ENCODE measurements at places on chromosomes 2 and 18. TPM values are rescaled to one million over a fixed set of nuclear protein-coding genes. Genes with fewer than 3 reads are reported as not detected.

The MAPRE3 gene
- 15.6 TPM for total RNA-seq

The DOCK10 gene
- 23.1 TPM for total RNA-seq

The TBC1D8 gene
- 39.7 TPM for total RNA-seq

The TMEM214 gene
- total RNA-seq, result 56.1 TPM

The SLC9A4 gene
- total RNA-seq, result 0.04 TPM

The SERPINB4 gene
- total RNA-seq, result 0.40 TPM

The STPG4 gene
- not detected for total RNA-seq

DNA sequence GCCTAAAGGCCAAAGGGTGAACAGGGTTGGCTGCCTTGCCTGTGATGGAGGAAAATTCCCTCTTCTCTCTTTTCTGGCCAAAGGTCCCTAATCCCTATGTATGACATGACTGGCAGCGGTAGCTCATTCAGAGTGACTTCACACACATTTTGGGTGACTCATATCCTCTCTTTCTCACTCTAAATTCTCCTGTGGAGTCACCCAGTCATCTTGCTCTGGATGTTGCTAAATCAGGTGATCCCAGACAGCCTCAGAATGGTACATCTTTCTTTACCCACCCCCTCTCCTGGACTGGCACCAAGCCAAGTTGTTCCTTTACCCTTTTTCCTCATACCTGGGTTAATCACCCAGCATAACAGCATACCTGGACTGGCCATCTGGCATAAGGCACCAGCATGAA lies 77.2 kb downstream of the NEURL3 start:
- peak; percentile 98 for DNase-seq

DNA sequence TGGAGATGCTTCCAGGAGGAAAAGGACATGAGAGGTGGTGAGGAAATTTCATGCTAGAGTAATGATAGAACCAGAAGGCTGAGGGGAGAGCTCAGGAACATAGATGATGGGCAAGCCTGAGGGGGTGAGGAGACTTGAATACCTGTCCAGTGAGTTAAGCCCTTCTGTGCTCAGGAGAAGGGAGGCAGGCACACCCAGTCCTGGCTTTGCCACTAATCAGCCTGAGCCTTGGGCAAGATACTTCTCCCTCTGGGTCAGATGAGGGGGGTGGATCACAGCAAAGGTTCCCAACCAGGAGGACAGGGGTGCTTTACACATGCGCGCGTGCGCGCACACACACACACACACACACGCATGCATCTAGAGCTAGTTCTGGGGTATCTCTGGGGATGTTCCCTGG lies 151.6 kb upstream of the MSH6 start:
- peak; percentile 40 for DNase-seq

- no peak for DNase-seq
These were observed 62.7 kb upstream of the NFU1 start for GRCh38 chr2:69499966-69500365.

- DNase-seq, result no peak
These were observed 81.4 kb downstream of the CMPK2 start for GRCh38 chr2:6784291-6784690.

DNA sequence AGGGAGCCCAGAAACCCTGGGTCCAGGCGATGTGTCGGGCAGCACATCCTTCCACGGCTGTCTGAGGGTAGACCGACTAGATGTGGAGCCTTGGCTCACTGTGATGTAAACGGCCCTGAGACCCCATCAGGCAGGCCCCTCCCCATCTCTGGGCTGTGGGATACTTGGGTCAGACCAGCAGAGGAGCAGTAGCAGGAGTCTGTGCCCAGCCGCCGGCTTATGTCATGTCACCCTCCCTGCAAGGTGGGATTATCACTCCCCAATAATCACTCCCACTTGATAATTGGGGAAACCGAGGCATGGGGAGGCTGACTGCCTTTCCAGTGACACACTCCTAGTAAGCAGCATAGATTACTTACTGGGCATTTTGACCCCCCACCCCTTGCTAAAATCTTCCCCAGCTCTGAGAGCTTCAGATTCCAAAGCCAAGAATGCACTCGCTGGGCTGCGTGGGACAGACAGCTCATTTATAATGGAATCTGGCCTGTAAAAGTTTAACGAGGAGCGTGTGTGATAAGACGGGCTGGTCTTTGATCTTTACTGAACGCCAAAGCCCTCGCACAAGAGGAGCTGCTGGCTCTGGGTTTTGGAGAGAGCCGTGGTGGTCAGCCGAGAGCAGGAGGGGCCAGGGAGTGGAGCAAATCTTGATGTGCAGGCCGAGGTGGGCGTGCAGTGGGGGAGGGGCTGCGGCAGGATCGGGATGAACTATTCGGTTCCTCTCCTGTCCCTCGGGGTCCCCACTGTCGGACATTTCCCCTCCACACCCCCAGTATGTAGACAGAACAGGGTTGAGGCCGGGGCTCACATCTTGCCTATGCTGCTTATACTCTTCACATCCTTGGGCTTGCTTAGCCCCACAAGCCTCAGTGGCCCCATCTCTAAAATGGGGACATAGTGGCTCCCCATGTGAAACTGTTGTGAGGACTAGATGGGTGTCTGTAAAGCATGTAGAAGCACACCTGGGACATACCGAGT lies 200.0 kb downstream of the GLI2 start:
- DNase-seq, result peak; percentile 92

- no peak for DNase-seq
These were observed 76.0 kb downstream of the CAB39 start for GRCh38 chr2:230788554-230789175.

- peak; percentile 38 for DNase-seq
These were observed 37.8 kb downstream of the PCBP1 start for GRCh38 chr2:70124983-70125480.

- peak; percentile 91 for DNase-seq
These were observed 124.6 kb downstream of the LRATD1 start for GRCh38 chr2:14756981-14757657.

GRCh38 chr2:210445116-210445707 lies 31.3 kb downstream of the LANCL1 start:
- DNase-seq, result peak; percentile 57

GRCh38 chr2:68290901-68291300 lies 28.8 kb downstream of the CNRIP1 start:
- DNase-seq, result no peak

DNA sequence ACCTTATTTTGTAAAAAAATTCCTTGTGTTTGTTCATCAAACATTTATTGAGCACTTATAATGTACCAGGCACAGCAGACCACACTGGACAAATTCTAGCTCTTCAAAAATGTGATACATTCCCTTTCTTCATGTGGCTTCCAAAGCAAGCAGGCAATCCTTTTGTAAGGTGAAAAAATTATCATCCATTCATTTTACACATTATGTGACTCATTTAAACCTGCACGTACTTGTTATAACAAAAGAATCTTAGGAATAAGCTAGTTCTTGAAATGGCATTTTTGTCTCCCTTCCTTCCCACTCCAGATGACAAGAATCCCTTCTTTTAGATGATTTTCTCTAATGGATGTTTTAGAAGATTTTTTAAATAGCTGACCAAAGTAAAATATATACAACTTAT lies 104.6 kb downstream of the KLF7 start:
- DNase-seq, result no peak

DNA sequence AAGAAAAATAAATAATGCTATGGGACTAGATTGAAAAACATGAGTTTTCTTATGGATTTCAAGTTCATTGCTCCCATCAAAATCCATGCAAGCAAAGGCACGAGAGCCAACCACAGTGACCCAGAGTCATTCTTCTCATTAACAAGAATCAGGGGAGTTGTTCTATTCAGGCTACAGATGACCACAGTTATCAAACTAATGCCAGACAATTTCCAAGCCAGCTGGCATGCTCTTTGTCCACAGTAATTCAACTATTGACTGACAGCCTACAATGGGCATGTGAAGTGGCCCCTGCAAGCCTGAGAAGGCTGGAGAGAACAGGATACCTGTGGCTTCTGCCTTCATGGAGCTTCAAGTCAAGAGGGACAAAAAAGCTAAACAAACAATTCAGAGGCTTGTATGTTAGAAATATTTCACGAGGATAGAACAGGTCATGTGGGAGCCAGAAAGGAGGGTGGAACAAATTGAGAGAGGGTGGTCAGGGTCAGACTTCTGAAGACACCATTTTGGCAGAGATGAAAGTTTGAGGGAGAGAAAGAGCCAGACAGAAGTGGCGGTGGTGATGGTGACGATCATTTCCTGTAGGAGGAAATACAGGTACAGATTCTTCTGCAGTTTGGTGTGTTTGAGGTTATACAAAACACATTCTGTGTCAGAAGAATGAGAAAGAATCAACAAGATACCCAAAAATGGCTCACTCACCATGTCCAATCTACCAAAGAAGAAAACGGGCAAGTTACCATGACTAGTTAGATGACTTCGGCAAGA lies 732.4 kb downstream of the RNF144A start:
- DNase-seq, result no peak

- peak; percentile 57 for DNase-seq
These were observed 970 bp upstream of the ADCYAP1 start for GRCh38 chr18:903701-904100.

DNA sequence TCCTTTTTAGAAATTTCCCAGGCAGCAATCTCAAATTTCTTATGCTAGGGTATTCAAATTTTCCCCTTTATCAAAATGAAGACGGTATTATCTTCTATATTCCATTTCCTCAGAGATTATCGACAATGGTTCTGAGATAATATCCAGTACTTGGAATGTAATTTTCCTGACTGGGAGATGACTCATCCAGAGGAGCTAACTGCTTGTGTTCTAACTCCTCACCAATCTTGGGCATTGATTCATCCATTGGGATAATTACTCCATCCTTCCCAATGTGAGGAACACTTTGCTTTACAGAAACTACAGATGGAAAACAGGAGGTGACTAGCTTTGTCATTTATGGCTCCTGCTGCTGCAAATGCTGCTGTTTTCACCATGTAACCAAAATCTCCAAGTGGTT lies 239.4 kb upstream of the LYPD1 start:
- peak; percentile 22 for DNase-seq

DNA sequence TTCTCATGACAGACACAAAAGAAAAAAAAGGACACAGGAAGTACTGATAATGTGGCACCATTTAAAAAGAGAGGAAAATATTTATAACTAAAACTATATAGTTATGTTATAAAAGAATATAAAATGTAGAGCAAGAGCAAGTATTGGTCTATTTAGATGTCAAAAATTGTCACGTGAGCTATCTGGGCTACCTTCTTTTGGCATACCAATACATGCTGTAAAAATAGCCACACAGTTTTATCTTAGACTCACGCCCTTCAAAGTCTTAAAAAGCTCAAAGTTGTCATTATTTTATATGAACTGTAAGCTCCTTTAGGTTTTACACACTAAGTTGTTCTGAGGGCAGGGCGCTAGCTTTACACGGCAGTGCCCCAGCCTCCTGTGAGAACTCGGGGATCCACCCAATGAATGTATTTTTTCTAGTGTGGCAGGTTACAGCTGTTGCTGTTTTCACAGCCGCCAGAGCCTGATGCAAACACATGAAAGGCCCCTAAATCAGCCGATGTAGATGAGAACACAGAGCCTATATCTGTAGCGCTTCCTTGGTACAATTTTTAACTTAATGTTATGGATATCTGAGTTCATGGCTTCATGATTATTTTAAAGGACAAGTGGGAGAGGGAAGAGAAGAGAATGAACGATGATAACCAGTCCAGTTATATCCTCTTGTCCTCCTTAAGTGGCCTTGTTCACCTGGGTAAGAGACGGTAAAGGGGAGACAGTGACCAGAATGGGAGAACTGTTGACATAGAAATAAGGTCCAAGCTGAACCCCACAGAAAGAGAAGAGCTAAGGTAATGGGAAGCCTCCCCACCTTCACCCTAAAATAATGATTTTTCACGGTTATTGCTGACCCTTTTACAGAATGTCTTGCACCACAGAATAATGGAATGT lies 130.8 kb downstream of the CACNB4 start:
- DNase-seq, result no peak

Data from PC-3 (cell line).